ENCODE measurements at places on chromosomes 1 and 21. TPM values are rescaled to one million over a fixed set of nuclear protein-coding genes. Genes with fewer than 3 reads are reported as not detected.

The ATP6V1G3 gene
- 1.9 TPM for total RNA-seq

The TLCD4 gene
- 7.1 TPM for total RNA-seq

The TMPRSS3 gene
- total RNA-seq, result 15.4 TPM

The RNF2 gene
- 26.0 TPM for total RNA-seq

The ST6GALNAC5 gene
- 0.50 TPM for total RNA-seq

The LCE1C gene
- total RNA-seq, result not detected

The C1QTNF12 gene
- 3.1 TPM for total RNA-seq

The TTC24 gene
- total RNA-seq, result 0.57 TPM

The SPATA17 gene
- total RNA-seq, result 5.7 TPM

The PEX10 gene
- 25.6 TPM for total RNA-seq

The TSEN15 gene
- total RNA-seq, result 25.6 TPM

The MAN1C1 gene
- total RNA-seq, result 31.7 TPM

The KCNE2 gene
- total RNA-seq, result not detected
